ENCODE measurements at places on chromosomes 3 and 15.

GRCh38 chr15:69988541-69989225 is 109.0 kb downstream of the TLE3 start:
- DNase-seq, result no peak

- DNase-seq, result no peak
Observed at GRCh38 chr3:13046569-13047274, 26.5 kb downstream of the IQSEC1 start.

GRCh38 chr3:170259907-170260306 is 37.7 kb downstream of the PRKCI start:
- no peak for DNase-seq

DNA sequence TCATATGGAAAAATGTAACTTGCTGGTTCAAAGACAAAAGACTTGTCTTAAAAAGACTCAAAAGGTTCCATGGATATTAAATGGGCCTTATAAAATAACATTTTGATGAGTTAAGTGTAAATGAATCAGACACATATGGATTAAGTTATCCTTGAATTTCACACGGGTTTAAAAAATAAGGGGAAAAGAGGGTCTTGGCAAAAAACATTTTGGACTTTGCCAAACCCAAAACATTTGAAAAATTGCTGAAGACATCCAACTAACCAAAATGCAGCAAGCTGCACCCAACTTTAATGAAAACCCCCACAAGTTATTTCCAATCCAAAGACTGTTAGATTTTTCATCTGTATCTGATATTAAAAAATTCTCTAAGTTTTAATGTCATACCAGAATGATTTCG is 200.7 kb downstream of the MEIS2 start:
- DNase-seq, result no peak

- DNase-seq, result no peak
Observed at GRCh38 chr15:58489289-58490085, 57.7 kb downstream of the LIPC start.
